GF-D8 (cell line): ENCODE measurements at places on chromosomes 4 and X.

DNA sequence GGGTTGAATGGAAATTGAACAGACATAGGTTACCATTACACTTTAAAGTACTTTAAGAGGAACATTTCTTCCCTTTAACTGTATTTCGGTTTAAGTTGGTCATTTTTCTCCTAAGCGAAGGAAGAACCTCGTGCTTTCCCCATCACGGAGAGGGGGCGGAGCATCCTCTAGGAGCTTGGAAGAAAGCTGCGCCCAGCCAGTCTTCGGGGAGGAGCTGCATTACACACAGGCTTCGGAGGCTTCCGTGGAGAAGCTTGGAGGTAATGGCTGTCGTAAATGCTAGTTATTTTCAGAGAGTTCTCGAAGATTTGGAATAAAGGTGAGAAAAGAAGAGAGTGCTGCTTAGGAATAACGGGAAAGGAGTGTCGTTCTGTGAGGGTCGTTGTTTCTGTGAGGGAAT, at the start of gene PWWP3B:
PWWP3B (plus strand) TSS at position 199 of the 400 bp plus-strand sequence. CDS start 37,128 bp downstream, outside the sequence.
- DNase-seq = no peak

GRCh38 chr4:141455651-141456050, 180.7 kb upstream of the IL15 start:
- DNase-seq = no peak

DNA sequence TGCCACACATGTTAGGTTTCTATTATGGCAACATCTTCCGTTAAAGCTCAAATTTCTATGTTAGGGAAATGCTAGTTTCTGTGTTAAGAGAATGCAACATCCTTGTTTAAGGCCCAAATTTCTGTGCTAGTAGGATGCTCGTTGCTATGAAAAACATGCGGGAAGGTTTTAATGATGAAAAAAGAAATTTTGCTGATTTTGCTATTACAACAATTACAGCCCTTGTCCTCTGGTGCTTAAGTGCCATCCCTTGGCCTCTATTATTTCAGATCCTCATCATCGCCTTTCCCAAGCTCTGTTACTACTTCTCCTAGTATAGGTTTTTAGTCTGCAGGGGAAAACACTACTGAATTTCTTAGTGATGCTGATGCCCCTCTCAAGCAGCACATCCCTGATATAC, 412.6 kb upstream of the NDST3 start:
- DNase-seq = no peak

- DNase-seq = no peak
These were observed 66.1 kb upstream of the CLNK start for GRCh38 chr4:10750714-10751113.

DNA sequence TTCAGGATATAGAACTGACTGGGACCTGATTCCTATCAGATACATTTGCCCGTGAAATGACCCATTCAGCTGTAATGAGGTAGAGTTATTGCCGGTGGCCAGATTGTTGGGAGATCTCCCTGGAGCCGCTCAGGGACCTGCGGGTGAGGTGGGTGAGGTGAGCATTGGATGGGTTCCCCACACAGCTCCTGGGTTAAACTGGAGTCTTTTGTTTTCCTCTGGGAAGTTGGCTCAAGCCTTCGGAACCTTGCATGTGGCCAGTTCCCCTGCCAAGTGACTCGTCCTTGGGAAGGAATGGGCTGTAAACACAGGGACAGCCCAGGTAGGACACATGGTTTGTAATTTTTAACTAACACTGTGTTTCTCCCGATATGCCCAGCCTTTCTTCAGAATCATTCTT, 31.6 kb upstream of the KIT start:
- no peak for DNase-seq

DNA sequence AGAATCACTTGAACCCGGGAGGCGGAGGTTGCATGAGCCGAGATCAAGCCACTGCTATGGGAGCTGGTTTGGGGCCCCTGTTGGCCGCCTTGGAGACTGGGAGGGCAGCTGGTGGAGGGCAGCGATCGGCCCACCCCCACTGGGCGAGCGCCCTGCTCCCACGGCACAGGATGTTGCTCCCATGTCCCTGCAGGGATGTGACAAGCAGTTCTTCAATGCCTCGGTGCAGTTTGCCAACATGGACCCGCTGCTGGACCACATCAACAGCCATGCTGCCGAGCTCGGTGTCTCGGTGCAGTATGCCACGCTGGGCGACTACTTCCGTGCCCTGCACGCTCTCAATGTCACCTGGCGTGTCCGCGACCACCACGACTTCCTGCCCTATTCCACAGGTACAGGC, 19.4 kb downstream of the MAN2B2 start:
- no peak for DNase-seq

- DNase-seq = no peak
These were observed 28.1 kb downstream of the SLC30A9 start for GRCh38 chr4:42018451-42018850.

GRCh38 chr4:147003956-147004809, 58.5 kb upstream of the TTC29 start:
- no peak for DNase-seq
